ENCODE measurements at places on chromosomes 2 and 18.

GRCh38 chr2:16853088-16853487 is 187.5 kb upstream of the CYRIA start:
- no peak for DNase-seq

DNA sequence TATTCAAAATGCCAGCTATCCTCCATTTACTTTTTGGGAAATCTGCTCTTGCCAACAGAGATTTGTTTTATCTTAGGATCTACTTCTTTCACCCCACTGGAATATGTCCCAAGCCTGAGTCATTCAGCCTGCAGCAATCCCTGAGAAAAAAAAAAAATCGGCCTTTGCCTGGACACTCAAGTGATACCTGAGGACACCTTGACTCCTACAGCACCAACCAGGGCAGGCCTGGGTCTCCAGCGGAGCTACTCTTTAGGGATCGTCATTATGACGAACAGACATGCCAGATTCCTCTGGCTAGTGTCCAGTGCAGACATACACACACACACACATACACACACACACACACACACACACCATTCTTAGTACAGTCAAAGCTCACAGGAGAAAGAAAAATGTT is 2.2 kb upstream of the UGT1A6 start:
- DNase-seq, result no peak

DNA sequence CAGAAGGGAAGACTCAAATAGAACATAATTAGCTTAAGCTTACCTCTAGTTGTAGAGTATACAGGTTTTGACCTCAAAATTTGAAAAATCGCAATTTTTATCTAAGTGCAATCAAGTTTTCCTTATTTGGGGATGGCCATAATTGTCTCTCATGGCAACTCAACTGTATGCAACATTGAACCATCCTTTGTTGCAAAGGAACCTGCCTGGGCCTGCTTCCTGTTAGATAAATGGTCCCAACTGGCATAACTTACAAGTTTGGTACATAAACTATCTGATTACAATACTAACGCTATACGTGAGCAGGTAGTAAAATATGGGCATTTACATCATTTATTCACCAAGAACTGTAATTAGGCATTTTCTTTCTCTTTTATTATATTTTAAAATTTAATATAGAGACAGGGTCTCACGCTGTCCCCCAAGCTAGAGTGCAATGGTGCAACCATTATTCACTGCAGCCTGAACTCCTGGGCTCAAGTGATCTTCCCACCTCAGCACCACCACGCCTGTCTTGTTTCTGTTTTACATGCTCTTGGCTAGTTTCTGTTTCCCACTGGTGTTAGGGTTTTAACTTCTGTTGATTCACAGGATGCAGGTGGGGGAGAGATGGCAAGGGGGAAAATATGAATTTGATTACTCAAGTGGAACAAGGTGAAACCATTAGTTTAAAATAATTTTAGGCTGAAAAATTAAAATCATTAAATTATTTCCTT is 55.3 kb upstream of the B3GNT2 start:
- DNase-seq, result no peak

GRCh38 chr2:42102024-42102590 is 54.3 kb downstream of the PKDCC start:
- DNase-seq, result peak; percentile 85

DNA sequence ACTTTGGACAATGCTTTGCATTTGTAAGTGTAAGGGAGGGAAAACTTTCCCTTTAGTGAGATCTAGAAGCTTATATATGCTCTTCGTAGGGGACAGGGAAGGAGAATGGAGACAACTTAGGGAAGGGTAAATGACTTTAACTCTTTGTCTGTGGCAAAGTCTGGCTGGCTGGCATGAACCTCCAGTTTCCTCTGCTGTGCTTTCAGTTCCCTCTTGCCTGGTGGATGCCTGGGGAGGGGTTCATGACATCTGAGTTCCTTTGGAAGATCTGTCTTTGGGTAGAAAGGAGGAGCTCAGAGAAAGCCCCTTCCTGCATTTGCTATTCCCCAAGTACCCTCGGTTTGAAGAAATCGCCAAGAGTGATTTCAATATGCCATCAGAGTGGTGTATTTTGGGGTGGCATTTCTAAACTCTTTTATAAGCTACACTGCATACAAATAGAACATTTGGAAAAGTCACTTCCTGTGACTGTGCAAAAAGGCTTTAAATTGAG is 143.6 kb downstream of the VAPA start:
- DNase-seq, result no peak

DNA sequence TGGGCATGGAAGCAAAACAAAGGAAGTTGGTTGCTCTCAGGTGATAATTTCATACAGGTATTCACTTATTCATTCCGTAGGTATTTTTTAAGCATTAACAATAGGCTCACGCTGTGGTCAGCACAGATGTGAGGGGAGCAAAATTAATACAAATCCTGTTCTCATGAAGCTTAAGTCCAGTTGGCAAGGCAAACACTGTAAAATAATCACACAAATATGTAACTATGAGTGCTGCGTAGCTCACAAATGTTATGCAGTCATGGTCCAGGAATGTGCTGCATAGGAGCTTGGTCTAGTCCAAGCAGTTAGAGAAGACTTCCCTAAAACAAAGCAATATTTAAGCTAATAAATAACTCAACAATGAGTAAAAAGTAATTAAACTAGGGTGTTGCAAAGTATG is 23.9 kb downstream of the SP5 start:
- DNase-seq, result no peak

DNA sequence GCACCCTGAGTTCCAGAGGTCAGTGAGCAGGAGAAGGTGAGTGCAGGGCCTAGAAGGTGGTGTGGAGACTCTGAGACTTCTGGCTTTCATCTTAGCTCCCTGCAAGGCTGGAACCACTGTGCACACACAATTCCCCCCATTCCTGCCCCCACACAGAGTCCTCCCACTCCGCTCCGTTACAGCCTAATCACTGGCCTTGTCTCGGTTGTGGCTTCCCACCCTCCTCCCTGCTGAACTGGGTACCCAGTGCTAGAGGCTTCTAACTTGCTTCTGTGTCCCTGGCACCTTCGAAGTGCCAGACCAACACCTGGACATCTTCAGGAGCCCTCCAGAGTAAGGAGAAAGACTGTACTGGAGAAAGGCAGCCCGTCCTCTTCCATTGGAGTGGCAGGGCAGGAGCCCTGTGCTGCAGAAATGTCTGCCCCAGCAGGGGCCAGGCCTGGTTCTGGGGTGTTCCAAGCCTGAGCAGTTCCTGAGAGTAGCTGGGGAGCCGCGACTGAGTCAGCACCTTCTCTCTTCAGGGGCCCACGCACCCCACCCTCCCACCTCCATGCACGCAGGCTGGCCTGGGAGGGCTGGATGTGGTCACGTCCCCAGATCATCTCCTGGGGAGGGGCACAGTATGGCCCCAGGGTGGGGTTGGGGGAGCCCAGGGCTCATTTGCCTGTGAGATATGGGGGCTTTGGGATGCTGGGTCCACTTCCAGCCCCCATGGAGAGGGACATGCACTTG is 23.4 kb downstream of the CROCC2 start:
- DNase-seq, result no peak

DNA sequence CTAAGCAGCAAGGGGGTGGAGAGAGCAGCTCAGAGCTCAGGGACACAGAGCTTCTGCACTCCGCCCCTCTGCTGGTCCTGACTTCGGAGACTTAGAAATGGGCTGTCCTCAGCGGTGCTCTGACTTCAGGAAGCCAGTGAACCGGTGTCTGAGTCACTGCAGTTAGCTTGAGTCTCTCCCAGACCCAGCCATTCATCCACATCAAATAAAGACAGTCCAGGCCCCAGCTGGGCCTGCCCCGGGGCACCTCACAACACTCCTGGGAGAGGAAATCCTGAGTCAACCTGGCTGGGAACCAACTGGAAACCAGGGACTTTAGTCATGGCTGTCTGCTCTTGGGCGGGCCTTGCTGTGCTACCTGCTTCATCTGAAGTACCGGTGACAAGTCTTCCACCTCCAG is 5.4 kb upstream of the ITGB6 start:
- peak; percentile 31 for DNase-seq

DNA sequence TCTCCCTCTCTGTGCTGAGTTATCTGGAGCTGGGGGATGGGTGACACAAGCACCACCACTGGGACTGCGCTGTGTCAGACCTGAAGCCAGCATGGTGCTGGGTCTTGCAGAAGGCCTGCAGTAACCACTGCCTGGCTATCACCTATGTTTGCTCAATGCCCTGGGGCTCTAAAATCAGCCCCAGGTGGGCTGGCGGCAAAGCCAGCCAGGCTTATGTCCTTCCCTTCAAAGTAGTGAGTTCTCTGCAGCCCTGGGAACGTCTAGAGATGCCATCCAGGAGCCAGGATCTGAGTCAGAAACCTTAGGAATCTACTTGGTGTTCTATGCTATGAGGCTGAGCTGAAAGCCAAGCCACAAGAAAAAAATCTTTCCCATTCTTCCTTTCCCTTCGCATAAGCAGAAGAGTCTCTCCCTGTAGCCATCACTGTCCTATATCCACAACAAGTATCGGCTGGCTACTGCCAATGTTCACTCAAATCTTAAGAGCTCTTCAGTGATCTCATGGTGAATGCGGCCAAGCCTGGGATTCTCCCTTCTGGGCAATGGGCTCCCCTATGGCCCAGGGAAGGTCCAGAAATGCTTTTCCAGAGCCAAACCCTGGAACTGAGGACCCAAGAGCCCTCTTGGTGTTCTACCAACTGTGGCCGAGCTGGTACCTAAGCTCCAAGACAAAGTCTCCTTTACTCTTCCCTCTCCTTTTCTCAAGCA is 248.7 kb downstream of the ZNF385B start:
- DNase-seq, result no peak

DNA sequence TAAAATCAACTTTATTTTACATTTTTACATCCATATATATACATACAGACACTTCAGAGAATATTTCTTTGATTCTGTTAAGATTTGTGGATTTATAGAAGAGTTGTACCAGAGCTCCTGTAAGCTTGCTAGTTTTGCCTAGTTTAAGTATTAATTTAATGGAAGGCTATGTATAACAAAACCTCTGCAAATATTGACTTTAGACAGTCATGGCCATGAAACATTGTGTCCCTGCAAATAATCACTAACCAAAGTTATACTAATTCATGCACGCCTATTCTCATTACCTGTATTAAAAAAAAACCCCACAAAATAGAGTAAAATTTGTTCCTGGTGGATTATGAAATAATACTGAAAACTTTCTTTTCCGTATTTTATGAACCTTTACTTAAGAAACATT is 379.3 kb downstream of the CTNNA2 start:
- no peak for DNase-seq

DNA sequence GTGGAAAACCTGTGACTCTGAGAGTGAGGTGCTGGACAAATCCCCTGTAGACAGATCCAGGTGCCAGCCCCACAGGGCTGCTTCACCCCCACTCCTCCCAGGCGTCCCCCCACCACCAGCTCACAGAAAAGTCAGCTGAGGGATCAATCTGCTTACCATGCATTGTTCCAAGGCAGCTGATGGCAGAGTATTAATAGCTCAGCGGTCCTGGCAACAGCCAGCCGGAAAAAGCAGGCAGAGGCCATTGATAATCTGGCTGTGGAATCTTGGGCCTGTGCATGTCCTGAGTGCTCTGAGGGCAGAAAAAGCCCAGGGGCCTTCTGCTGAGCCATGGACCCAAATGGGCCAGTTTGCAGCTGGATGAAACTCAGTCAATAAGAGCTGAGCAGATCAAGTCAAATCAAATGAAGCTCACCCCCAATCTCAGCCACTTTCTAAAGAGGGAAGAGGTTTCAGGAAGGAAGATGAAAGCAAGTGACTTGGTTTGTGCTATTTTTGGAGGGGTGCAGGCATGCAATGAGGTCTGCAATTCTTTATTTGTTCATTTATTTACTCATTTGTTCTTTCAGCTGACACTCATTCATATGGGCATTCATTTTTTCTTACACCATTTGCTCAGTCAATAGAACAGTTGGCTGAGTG is 63.4 kb downstream of the GYPC start:
- no peak for DNase-seq

DNA sequence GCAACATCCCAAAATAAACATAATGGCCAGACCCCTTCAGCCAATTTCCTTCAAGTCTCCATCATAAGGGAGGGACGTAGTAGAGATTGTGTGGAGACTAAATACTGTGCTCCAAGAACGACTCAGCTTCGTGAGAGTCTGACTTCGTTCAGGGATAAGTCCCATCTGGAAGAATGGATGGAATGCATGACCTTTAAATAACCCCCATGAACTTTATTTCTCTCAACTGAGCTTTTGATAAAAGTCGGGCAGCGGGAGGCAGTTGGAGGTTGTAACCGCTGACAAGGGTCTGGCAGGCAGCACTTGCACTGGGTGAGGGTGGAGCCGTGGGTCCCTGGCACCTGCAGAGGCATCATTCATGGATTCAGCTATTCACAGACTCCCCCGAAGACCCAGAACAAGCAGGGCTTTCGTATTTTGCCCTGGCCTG is 115.9 kb downstream of the ZFP36L2 start:
- DNase-seq, result no peak

GRCh38 chr2:9086465-9086864 is 83.0 kb upstream of the MBOAT2 start:
- DNase-seq, result no peak

GRCh38 chr2:76599732-76600368 is 889.1 kb upstream of the GCFC2 start:
- DNase-seq, result peak; percentile 13

- no peak for DNase-seq
Measured at GRCh38 chr2:65500310-65501040, 68.1 kb upstream of the SPRED2 start.

- DNase-seq, result no peak
Measured at GRCh38 chr2:233513953-233514655, 52.5 kb downstream of the USP40 start.

DNA sequence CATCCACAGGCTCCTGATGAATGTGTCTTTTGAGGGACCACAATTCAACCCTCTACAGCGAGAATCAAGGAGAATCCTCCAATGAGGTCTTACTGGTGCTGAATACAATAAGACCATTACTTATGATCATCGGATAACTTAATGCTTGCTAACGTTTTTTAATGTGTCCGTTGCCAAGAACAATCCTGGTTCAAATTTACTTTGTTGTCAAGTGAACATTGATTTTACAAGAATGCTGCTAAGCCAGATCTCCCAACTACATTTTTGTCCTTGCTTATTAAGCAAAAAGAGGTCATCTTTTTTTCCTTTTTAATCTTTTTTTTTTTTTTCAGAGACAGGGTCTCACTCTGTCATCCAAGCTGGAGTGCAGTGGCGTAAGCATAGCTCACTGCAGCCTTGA is 93.7 kb downstream of the THNSL2 start:
- DNase-seq, result no peak

DNA sequence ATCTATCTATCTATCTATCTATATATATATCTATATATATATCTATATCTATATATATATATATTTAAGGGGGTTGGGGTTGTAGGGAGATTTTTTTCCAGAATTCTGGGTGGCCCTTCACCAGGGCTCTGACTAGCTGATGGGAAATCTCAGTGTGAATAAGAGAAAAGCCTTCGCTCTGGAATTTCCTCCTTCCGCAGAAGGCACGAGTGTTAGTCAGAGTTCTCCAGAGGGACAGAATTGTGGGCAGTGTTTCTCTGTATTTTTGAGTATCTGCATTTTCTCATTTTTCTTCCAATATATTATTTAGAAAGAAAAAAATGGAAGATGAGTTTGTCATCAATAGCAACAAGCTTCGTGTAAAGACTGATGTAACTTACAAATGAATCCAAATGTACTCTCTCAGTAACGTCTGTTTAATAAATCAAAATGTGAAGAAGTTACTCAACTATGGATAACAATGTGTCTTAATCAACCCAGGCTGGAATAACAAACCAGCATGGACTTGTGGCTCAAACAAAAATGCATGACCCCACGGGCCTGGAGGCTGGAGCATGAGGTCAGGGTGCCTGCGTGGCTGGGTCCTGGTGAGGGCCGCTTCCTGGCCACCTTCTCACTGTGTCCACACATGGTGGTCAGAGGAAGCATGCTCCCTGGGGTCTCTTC is 10.6 kb upstream of the SNTG2 start:
- no peak for DNase-seq

Data from activated CD4-positive, alpha-beta T cell treated with anti-CD3 and anti-CD28 coated beads for 48 hours (primary cell).